Fibroblast of skin of back (primary cell): ENCODE measurements at places on chromosomes 5 and 9.
A peak's percentile ranks its signal among the peaks of the same experiment; 100 is the strongest.

DNA sequence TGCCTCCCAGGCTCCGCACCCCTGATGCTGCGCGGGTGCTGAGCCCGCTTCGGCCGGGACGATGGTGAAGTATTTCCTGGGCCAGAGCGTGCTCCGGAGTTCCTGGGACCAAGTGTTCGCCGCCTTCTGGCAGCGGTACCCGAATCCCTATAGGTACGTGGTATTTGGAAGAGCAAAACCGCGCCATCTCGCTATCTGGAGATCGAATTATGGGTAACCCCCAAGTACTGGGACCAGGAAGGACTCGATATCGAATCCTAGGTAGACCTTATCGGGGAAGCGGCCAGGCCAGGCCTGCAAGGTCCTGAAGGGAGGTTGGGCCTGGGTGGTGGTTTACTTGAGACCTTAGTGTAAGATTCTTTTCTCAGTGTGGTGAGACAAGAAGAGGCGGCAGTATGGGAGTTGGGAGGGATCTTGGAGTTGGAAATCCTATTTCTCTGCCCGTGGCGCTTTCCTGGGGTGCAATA is 359 bp downstream of the PRELID1 start:
- DNase-seq: no peak

DNA sequence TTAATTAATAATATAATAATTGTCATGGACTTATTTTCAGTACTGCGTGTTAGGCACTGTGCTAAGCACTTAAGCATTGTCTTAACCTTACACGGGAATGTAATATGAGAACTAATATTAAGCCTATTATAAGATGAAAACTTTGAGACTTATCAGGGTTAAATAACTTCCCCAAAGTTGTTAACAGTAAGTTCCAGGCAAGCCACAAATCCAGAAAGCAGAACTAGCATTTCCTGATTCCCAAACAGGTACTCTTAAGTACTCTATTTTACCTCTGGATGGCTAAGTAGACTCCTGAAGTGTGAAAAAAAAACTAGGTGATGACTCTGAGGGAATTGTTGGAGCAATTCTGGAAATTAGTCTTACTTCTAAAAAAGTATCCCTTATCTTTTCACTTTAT is 23.8 kb downstream of the GABRG2 start:
- DNase-seq: no peak

- DNase-seq: peak; percentile 51
These were observed 1.0 kb upstream of the NIM1K start for GRCh38 chr5:43190755-43191603.

DNA sequence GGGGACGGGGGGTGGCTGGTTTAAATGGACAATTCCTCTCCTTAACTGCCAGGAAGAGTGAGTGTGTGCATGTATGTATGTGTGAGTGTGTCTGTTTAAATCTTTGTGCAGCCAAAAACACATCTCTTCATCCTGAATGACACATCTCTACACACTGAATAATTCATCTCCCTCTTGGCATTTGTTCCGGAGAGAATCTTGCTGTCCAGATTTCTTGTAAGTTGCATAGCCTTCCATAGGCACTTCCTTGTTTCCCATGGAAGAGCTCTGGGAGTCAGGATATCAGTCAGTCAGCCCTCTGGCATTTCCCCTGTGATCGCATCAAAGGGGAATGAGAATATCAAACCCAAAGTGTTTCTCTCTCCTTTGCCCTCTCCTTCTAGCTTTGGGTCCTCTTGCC is 74.7 kb downstream of the WWC1 start:
- peak; percentile 98 for DNase-seq

GRCh38 chr9:113707953-113708695 is 168.0 kb upstream of the ZNF618 start:
- DNase-seq: no peak

- no peak for DNase-seq
These were observed 380.4 kb upstream of the CTNND2 start for GRCh38 chr5:12284604-12285003.

- DNase-seq: peak; percentile 5
These were observed 91.5 kb upstream of the CDH9 start for GRCh38 chr5:27129926-27130325.

DNA sequence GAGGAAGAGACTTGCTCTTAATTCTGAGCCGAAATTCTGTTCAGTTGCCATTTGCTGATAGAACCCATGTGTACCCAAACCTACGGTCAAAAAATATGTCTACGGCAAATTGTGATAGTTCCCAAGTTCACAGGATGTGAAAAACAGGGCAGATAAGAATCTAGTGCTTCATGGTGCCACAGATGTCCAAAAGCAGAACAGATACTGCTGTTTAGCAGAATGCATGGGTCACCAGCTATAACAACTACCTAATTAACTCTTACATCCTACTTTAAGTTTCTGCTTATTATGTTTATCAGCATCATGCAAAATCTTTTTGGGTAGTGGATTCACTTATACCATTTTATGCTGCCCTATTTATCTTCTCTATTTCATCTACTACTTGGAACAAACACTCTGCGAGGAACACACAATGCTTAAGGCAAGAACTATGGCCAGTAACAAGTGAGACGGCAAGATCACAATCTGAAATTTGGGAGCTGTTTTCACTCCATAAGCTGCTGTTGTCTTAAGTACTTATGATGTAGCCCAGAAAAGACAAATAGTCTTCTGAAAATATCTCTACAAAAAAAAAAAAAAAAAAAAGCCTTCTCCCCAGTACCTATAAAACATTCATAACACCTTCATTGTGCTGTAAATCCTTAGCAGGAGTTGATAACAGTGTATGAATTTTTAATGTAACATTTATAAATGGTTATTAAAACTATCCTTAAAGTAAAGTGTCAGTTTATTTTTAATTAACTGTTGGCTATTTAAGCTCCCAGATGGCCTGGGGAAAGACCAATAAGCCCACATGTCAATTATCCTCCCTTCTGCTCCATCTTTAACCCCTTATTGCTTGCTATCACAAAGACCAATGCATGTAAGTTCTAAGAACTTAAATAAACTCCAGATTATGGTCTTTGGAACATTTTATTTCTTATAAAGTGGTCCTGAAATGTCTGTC is 232.3 kb downstream of the TLR4 start:
- no peak for DNase-seq

DNA sequence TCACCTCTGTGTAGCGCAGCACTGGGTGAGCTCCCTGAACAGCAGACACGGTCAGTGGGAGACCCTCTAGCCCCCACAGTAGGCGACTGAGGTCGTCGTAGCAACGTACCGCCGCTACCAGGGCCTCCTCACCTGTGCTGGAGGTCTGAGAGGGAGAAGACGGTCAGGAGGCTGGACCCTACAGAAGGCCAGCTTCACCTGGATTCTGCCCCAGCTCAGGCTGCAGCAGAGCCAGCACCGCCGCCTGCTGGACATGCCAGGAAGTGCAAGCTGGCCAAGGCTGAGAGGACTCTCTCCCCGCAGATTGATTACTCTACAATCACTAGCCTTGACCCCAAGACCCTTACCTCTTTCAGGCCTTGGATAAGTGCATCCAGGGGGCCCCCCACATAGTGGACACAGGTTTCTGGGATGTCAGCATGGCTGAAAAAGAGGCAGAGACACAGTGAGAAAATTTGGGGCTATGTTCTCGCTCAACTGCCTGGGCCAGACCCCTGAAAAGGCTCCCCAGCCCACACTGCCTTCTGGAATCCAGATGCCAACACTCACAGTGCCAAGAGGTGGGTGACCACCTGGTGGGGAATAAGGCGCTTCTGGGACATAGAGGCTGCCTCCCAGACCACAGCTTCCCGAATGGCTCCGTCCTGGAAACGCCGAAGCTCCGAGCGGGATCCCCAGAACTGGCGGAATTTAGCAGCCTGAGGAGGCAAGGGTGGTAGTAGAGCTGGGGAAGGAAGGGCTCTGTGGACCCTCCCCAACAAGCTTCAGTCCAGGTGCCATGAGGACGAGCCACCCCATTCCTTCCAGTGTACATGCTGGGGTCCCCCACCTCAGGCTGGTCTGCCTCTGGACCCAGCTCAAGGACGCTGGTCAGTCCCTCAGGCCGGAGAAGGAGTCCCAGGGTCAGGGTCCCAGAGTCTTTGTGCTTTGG is 6.9 kb downstream of the NOL6 start:
- peak; percentile 17 for DNase-seq

DNA sequence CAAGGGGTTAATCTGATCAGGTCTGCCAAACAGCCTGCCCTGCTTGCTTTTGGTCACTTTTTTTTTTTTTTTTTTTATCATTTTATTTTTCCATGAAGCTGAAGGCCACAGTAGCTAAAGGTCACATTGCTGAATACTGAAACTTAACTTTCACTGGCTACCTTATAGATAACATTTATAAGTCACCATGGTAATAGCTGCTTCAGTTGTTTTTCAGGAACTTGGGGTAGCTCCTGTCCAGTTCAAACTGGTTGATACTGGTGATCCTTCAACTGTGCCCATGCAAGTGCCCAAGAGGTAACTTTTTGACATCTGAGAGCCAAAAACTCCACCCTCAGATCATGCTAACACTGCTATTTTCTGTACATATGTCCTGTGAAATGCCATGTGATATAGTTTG is 68.3 kb upstream of the RGS7BP start:
- DNase-seq: no peak

DNA sequence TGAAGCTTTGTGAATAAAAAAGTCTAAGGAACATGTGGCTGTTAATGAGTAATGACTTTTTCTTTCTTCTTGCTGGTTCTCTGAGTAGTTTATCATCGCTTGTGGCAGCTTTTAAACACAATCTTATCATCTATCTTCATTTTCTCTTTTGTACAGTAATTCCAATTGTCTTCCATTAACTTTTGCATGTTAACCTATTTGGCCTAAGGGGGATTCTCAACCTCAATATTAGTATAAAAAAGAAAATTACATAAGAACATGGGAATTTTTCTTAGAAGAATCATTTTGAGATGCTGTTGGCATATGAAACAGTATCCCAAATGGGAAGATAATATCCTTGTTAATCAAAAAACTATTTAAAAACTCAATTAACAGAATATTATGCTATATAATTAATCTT is 179.7 kb upstream of the GPR151 start:
- no peak for DNase-seq

DNA sequence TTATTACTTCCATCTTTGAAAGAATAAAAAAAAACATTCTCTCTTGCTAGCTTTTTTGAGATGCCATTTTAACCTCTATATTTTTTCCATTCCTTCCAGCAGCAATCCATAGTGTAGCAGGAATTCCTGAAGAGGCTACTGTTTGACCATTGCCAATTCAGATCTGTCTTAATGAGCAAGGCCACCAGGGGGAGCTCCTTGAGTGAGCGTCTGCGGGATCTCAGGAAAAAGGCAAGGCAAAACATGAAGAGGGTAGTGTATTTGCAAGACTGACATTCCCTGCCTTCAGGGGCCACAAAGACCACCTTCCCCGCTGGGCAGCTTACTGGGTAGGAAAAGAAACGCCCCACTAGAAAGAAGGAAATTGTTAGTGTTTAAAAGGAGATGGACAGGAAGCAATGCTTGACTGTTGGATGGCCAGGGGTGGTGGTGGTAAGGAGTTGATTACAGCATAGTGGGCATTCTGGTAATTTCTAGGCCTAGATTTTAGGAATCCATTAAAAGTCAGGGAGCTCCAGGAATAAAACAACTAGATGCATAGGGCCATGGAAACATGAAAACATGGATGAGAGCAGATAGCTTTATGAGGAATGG is 206.6 kb upstream of the HAPLN1 start:
- DNase-seq: peak; percentile 80

- DNase-seq: no peak
These were observed 794.6 kb upstream of the ZNF608 start for GRCh38 chr5:125541085-125541484.

DNA sequence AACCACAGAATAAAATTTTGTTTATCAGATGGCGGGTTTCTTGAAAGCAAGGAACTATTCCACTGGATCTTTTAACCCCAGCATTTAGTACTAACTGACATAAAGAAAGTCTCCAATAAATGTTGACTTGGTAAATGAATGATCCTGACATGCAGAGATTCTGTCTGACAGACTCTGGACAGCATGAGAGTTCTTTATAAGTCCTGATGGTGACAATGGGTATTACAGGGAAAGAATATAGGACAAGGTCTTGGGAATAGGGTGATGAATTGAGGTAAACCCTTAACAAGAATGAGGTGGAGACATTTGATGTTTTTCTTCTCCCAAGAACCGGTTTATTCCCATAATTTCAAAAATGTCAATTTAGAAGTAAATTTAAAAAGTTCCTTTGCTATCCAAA is 453.9 kb downstream of the TUSC1 start:
- no peak for DNase-seq

- no peak for DNase-seq
These were observed 80.9 kb upstream of the IRX2 start for GRCh38 chr5:2832394-2832793.

DNA sequence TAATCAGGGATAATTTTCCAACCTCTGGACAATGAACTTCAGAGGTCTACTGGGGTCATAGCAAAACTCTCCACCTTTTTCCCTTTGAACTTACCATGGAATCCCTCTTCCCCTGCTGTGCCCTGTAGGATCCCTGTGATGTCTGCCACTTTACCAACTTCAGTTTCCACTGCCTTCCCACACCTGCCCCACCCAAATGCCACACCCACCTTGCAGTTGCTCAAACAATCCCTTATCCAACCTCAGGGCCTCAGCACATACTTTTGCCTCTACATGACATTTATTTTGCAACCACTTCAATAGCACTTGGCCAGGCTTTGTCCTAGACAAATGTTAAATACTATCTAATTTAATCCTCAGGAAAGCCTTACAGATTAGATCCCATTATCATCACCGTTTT is 463.7 kb upstream of the WWC1 start:
- no peak for DNase-seq

DNA sequence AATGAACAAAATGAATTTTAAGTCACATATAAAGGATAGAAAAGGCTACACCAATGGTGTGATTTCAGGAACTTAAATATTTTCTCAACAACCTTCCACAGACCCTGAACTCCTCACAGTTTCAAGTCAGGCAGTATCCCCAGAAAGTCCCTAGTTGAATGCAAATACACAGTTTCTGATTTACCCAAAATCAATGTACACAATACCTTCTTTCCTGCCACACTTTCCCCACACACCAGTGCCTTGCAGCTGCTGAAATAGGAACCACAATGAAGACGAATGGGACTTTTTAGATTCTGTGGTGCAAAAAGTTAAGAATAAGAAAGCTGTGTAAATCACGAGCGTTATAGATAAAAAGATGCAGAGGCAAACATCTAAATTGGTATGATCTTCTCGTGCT is 552.4 kb upstream of the MEF2C start:
- DNase-seq: no peak

- DNase-seq: no peak
These were observed 3.9 kb downstream of the FLT4 start for GRCh38 chr5:180645274-180646204.
